ENCODE measurements at places on chromosomes 4 and X.

DNA sequence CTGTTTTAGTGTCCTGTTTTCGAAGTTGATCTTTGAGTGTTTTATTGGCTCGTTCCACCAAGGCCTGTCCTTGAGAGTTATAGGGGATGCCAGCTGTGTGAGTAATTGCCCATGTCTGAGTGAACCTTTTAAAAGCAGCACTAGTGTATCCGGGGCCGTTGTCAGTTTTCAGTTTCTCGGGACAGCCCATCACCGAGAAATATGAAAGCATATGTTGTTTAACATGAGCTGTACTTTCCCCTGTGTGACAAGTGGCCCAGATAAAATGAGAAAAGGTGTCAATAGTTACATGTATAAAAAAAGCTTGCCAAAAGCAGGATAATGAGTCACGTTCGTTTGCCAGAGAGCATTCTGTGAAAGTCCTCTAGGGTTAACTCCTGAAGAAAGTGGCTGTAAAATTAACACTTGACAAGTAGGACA lies 48.6 kb upstream of the RASSF6 start:
- DNase-seq: no peak

DNA sequence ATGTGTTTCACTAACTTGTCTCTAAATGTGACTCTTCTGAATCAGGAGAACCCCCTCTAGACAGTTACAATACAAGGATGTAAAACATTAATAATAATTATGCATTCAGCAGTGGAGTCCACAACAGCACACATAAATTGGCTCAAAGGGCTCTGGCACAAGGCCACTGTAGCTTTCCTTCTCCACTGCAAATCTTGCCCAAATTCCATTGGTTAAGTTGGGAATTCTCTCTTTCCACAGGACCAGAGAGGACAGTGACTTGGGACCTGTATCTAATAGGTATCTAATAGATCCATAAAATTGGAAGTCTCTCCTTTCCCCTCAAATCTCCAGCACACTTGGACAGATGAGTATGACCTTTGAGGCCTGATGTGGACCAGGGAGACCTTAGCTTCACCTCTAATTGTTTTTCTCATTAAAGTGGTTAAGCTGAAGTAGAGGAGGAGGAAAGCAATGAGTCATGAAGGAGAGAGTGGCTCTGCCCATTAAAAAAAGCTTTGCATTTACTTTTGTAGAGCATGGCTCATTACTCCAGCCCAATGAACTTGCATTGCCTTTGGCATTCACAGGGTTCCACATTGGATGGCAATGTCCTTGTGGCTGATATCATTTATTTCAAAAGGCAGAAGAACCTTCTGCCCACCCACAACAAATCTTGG lies 72.3 kb upstream of the SH3RF1 start:
- no peak for DNase-seq

DNA sequence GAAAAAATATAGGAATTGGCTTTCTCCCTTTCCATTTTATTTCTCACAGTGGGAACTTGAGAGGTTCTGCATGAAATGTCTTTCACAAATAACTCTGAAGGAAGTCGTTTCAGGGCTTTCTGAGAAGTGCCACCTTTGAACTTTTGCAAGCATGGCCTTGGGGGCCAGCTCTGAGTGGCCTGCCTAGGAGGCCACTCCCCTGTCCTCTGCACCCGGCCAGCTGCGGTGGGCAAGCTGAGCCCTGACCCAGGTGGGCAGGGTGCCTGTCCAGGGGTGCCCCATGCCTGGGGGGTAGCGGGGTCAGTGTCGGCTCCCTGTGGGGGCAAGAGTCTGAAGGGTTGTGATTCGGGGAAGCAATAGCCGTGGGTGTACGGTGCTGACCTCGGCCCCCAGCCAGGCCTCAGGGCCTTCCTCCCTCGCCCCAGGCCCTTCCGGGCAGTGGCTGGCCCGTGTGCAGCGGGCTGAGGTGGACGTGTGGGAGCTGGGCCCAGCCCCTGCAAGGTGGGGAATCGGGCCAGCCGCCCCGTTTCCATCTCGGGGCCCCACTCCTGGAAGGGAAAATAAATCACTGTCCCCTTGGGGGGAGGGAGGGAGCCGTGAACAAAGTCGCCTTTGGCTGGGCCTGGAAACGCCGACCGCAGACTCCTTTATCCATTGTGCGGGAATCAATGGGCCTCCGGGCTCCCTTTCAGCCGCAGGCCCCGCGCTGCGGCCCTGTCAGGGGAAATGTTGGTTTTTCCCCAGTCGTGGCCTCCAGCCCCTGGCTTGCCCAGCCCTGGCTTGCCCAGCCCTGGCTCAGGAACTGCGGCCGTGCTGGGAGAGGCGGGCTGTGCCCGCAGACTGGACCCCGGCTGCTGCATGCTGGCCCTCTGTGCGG lies 3.1 kb downstream of the FGFRL1 start:
- DNase-seq: no peak

GRCh38 chrX:107675823-107676555 lies 47.7 kb downstream of the PRPS1 start:
- no peak for DNase-seq

DNA sequence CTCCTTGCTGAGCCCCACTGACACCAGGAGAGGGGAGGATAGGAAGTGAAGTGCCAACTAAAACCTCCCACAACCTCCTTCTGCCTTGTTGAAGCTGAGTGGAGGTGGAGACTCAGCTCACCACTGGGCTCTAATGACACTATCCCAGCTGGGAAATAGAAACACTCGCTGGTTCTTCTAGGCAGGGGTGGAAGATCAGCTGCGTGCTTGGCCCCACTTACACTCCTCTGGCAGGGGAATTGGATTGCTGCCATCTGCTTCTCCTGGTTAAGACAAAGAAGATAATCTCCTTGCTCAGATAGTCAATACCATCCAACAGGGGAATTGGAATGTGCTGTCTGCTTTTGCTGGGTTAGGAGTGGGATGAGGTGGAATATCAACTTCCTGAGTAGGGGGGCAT lies 392.5 kb downstream of the ZNF674 start:
- DNase-seq: no peak

DNA sequence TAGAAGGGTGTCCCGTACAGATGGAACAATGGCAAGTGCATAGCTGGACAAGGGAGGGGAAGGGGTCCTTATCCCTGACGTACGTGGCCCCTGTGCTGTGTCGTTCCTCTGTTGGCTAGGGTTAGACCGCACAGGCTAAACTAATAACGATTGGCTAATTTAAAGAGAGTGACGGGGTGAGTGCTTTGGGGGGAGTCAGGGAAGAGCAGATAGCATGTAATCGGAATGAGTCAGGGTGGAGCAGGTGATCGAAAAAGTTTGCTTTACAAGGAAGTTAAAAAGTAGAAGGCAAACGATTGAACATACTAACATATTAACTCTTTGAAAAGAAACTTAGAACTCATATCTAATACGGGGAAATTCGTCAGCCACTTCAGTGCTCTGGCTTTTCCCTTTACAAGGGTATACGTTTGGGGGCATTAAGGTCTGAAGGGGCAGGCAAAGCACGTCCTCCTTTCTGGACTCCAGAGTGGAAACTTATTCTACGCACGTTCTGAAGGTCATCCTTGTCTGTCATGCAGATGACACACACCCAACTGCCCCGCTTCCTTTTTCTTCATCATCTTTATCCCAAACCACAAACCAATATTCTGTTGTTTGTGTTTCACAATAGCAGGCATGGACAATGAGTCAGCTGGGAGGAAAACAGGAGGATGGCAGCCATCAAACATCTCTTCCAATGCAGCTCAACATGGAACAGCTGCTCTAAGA lies 10.2 kb upstream of the CRLF2 start:
- DNase-seq: no peak

GRCh38 chrX:84721416-84721815 lies 219.2 kb upstream of the HDX start:
- no peak for DNase-seq

- DNase-seq: no peak
Observed at GRCh38 chr4:153780876-153781275, 8.0 kb downstream of the SFRP2 start.

GRCh38 chr4:1360423-1361283 lies 13.6 kb downstream of the UVSSA start:
- DNase-seq: no peak

GRCh38 chr4:183333983-183334382 lies 11.8 kb upstream of the CLDN24 start:
- no peak for DNase-seq
